ENCODE measurements at places on chromosomes 3 and 15.

- no peak for DNase-seq
Observed at GRCh38 chr15:66999046-66999968, 66.1 kb upstream of the SMAD3 start.

DNA sequence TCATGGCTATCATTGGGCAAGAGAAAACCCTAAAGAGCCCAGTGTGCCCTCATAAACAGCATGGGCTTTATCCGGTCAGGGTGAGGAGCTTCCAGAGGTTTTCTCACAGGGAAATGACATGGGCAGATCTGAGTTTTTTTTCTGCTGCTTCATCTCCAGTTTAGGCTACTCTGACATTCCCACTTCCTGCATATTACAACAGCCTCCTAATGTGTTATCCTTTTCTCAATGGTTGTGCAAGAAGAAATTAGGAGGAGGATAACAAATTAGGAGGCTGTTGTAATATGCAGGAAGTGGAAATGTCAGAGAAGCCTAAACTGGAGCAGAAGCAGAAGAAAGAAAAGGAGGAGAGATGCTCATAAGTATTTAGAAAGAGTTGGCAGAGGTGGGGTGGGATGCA is 175.6 kb downstream of the MTHFS start:
- no peak for DNase-seq

DNA sequence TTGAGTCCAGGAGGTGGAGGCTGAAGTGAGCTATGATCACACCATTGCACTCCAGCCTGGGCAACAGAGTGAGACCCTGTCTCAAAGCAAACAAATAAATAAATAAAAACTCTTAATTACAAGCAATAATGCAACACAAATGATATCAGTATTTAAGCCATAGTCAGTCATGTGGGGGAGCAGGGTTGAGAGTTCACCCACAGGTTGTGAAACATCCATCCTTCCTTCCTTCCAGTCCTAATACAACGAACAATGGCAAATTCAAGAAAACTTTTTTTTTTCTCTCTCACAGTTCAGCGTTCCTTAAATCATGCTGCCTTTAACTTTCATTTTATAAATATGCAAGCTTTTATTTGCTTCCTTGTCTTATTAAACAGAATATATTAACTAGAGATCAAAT is 24.1 kb downstream of the ZNF592 start:
- DNase-seq = no peak

DNA sequence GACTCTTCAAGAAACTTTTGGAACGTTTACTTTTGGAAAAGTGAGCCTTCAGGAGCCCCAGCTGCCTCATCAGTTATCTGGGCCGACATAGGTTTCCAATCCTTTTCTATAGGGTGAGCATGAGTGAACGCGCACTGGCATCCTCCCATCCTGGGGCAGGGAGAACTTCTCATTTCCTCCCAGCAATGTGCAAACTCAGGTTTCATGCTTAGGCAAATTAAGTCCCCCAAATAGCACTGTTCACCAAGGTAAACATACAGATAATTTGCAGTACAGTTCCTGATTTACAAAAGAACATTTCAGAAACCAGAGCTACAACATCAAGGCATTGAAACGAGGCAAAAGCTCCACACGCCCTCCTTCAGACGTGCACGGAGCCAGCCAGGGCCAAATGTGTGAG is 333.5 kb upstream of the NR2E3 start:
- no peak for DNase-seq

DNA sequence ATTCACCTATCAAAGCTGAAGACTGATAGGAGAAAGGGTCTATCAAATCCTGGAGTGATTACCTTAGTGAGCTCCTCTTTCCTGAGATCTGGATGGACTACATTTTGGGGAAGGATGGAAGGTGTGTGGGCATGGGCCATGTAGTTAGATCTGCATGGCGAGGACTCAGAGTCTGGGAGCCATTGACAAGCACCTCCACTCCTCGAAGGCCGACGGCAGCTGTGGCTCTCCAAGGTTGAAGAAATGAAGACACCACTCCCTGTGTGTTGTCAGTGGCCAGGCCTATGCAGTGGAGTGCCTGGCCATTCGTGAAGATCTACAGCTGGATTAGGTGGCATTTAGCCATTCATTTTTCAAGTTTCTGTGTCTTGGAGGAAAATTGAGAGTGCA is 509.2 kb downstream of the GABRG3 start:
- no peak for DNase-seq

DNA sequence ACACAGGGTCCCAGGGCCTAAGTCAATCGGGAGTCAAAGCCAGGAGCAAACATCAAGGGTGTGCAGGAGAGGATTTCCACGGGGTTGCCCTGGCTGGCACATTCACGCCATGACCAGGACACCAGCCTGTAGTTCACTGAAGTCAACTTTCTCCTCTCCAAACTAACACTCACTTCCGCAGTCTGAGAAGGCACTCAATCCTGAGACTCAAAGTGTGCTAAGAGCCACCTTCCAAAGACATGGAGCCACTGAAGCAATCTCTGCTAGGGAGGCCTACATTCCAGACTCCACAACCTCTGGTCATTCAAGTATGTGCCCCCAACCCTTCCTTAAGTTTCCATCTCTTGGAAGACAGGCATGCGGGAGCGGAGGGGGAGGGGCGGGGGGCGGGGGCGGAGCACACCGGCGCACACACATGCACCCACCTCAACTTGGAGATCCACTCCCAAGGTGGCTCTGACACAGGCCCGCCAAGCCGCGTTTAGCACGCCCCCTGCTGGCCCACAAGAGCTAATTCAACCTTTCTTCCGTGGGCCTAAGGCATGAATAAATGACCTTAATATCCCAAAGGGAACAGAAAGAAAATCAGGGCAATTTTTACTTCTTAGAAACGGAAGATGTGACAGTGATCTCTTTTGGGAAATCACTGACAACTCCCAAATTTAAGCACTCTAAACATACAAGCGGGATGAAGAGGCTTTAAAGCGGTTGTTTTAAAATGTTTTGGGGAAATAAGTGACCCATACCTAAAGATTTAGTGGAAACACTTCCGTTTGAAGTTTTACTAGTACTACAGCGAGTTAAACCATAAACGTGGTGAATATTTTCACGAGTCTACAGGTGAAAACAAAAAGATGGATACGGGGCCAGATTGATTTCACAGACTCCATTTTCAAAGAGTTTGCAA is 162.5 kb upstream of the CHRNA7 start:
- DNase-seq = no peak

DNA sequence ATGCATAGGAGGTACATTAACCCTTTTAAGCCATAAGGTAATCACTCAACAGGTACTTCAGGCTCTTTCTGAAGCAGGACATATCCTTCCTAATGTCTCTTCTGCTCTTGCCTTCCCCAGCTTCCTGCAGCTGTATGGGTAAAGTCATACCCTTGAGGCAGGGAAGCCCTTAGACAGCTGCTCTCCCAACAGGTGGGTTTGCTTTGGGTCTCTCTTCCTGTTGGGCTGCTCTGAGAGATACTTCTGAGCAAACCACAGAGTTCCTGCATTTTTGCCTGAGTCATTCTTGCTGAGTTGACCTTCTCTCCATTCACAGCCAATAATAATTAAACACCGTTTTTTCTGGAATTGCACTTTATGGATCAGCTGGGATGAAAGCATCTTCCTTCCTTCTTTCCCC is 2.0 kb upstream of the TRAT1 start:
- DNase-seq = no peak

GRCh38 chr3:127106053-127106452 is 86.9 kb upstream of the PRR23E start:
- DNase-seq = no peak

GRCh38 chr3:112650482-112650881 is 9.5 kb upstream of the CCDC80 start:
- DNase-seq = no peak

DNA sequence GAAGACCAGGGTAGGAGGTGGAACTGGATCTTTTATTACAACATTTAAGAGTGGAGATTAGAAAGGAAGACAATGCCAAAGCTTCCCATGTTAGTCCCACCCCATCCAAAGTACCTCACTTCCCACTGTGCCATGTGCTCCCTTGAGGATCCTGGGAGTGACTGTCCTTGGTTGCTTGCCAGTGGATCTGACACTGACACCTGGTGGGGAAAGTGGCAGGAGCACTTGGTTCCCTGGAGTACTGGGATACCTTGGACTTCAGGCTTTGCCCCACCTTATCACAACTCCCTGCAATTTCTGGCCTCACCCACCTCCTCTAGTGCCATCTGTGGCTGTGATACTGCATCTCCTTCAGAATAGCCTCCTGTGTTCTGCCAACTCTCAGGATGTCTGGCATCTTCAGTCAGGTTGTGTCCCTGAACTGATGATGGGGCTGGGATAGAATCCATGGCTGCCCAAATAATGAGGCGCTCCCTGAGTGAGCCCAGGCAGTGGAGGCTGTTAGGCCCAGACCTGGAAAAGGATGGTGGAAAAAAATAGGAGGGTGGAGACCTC is 1.3 kb downstream of the ELL3 start:
- peak; percentile 57 for DNase-seq

- no peak for DNase-seq
Observed at GRCh38 chr3:71568207-71568606, 15.3 kb downstream of the FOXP1 start.

GRCh38 chr3:33858131-33858530 is 59.7 kb downstream of the PDCD6IP start:
- no peak for DNase-seq

DNA sequence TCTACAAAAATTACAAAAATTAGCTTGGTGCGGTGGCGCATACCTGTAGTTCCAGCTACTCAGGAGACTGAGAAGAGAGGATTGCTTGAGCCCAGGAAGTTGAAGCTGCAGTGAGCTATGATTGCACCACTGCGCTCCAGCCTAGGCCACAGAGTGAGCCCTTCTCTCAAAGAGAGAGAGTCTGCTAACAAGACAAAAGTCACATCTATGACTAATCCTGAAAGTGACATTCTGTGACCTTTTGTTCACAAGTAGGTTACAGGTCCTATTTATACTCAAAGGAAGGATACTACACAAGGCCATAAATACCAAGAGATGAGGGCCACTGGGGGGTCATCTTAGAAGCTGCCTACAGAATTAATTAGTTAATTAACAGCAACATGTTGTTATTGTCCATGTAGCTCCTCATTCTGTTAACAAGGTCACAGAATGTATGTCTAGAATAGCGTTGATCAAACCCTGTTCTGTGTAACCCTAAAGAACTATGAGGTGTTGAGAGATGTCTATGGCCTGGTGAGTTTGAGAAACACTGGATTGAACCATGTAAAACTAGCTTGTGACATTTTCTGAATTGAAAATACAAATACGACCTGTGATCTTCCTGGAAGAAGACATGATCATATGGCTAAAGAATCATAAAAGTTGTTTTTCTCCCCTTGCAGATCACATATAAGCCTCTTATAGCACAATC is 97.0 kb downstream of the SAMMSON start:
- DNase-seq = no peak

- no peak for DNase-seq
Observed at GRCh38 chr15:57665939-57666338, 40.6 kb upstream of the POLR2M start.

GRCh38 chr15:93527374-93528050 is 438.5 kb upstream of the RGMA start:
- DNase-seq = no peak

DNA sequence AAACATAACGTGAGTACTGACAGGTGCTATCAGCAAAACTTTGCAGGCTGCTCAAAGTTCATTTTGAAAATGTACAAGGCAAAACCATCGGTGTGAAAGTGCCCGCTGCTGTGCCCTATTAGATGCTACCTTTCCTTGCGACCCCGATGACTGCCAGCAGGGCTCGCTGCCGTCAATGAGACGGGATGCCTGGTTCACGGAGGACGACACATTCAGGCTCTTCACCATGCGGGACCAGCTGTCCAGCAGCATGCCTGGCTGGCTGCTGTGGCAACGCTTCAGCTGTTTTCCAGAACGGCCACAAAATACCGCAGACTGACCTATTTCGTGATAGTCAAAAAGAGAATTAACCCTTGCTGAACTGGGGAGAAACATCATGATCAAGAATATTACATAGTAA is 92.7 kb upstream of the OCA2 start:
- no peak for DNase-seq

DNA sequence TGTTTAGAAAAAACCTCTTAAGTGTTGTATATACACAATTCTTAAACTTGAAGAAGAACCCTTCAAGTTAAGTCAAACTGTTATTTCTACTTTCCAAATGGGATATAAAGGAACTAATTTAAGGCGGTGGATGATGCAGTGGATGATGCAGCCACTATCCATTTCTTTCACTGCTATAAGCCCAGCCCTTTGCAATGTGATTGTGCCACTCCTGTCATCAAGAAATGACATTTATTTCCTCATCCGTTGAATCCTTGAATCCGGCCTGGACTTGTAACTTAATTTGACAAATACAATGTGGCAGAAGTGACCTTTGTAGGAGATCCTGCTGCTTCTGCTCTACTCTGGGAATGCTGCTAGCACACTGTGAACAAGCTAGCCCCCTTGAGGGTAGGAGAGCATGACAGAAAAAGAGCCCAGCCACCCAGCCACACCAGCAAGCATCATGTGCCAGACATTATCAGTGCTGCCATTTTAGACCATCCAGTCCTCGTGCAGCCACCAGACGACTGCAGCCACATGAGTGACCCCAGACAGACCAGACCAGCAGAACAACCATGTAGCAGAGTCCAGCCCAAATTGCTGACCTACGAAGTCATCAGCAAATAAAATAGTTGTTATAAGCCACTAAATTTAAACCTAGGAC is 47.4 kb downstream of the UACA start:
- no peak for DNase-seq

- DNase-seq = no peak
Observed at GRCh38 chr3:168061332-168061996, 34.3 kb downstream of the GOLIM4 start.

DNA sequence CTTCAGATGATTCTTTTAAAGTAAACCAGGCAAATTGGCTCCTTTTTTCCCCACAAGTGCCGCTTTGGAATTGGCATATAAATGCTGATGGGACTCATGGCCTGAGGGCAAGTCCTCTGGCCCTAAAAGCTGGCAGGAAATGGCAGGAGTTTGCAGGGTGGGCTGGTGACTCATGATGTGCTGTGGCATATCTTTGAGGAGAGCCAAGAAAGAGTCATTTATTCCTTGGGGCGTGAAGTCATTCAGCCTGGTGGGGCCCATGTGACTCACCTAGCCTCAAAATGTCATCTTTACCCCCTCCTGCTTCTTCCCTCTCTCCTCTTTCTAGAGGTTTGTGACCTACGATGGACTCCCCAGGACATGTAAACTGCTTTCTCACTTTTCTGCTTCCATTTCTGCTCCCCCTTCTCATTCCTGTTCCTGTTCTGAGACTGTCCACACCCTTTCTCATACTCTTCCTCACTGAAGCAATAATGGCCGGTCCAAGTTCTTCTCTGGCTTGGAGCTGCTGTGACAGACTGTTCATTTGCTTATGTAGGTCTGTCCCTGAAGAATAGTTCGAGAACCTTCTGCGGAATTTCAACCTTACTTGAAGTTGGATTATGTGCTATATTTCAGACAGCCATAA is 326.1 kb downstream of the SATB1 start:
- no peak for DNase-seq

- DNase-seq = peak; percentile 72
Observed at GRCh38 chr3:119891944-119892721, 110.2 kb downstream of the NR1I2 start.

DNA sequence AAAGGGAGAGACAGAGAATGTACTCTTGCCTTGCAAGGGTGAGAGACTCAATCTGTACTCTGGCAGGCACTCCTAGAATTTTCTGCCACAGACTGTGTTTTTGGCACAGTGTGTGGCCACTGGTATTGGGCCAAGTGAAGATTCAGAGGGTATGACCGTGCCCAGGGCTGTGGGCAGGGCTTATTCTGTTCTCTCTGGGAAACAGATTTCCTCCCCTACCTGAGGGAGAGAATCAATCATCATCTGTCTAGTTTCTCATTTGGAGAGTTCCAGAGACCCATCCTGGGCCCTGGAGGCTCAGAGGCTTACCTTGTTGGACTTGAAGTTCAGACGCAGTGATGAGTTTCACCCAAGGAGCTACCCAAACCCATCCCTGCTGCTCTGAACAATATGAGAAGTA is 28.2 kb downstream of the CSTA start:
- DNase-seq = no peak

All from NCI-H1105 treated with DMSO at 0.1 percent for 48 hours (cell line).